CD8-positive, alpha-beta memory T cell (primary cell): ENCODE measurements at places on chromosomes 2 and 18.

DNA sequence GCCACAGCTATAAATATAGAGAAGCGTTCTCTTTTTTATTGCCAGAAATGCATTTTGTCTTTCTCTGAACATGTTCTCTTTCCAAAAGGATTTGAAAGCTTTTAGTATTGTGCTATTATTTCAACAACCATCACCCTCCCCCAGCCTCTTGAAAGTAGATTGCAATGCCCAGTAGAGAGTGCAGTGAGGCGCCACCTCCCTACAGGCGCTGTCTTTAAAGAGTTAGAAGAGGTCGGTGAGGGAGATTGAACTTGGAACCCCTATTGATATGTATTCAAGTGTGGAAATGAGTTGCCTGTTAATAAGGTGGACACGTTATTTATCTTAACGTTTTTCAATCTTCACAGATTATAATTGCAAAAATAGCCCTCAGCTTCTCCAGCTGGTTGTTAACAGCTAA is 360.3 kb downstream of the LRP1B start:
- DNase-seq = no peak

DNA sequence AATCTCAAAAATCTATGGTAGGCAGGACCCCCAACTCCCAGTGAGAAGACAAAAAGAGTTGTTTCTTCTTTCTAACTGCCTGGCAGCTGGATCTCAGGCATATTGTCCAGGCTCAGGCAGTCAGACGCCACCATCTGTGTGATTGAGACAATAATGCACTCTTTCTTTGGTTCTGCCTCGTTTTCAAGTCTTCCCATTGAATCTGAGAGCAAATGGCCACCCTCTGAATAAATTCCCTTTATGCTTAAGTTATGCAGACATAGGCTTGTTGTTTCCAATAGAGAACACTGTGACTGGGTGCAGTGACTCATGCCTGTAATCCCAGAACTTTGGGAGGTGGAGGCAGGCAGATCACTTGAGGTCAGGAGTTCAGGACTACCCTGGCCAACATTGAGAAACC is 15.3 kb upstream of the CD207 start:
- DNase-seq = no peak

DNA sequence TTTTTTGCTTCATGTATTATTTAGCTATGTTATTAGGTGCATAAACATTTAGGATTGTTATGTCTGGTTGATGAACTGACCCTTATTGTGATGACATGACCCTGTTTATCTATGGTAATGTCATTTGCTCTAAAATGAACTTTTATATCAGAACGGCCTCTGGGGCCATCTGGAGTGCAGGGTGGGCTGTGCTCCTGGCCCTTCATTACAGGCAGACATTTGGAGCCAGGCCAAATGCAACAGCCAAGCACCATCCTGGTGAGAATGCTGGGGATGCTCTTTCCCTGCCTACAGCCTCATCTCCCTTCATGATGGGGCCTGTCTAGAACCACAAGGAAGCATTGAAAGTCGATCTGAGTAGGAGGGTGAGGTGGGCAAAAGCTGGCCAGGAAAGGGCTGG is 38.0 kb downstream of the HJURP start:
- DNase-seq = no peak

DNA sequence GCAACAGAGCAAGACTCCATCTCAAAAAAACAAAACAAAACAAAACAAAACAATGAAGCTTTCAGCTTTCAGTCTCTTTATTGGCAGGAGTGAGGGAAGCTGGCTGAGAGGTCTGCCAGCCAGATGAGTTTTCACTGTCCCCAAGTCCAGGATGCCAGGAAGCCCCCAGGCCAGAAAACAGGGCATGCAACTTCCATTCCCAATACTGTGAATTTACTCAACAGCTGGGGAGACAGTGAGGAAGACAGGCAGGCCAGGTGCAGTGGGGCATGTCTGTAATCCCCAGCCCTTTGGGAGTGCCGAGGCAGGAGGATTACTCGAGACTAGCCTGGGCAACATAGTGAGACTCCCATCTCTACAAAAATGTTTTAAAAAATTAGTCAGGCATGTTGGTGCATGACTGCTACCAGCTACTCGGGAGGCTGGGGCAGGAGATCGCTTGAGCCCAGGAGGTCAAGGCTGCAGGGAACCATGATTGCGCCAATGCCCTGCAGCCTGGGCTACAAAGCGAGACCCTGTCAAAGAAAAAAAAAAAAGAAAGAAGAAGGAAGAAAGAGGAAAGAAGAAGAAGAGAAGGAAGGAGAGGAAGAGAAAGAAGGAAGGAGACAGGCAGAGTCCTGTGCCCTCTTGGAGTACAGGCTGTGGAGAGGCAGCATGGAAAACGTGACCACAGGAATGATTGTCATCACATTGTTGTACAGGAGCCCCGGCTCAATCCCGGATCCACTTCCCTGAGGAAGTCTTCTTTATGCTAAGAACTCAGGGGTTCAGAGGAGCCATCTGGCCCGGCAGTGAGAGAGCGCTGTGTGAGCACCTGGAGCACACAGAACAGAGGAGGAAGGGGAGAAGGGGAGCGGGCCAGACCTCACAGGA is 29.2 kb upstream of the POMC start:
- DNase-seq = no peak

- no peak for DNase-seq
These were observed 105.0 kb upstream of the SMAD7 start for GRCh38 chr18:49055754-49056172.

- no peak for DNase-seq
These were observed 18.7 kb downstream of the DCAF17 start for GRCh38 chr2:171452773-171453172.

GRCh38 chr2:200525882-200526651 is at the start of gene SGO2:
Gene SGO2, plus strand, starts transcription at chr2:200526207. Its CDS starts 6,769 bp downstream, at chr2:200532976.
- peak; percentile 93 for DNase-seq

DNA sequence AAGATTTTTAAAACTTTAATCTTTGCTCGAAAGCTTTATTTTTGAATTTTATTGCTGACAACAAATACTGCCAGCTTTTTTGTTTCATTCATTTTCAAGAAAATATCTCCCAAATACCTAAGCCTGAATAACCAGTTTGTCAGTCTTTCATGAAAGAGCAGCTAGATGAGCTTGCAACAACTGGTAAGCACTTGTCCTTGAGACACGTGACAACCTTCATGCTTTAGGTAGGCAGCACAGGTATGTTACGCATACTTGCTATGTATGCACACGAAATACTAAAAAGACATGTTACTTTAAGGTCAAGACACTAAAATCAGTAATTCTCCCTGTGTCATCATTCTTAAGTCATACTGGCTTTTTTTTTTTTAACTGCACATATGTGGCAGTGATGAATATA is 12.3 kb downstream of the CEBPZ start:
- no peak for DNase-seq

- DNase-seq = no peak
These were observed 74.1 kb downstream of the CABYR start for GRCh38 chr18:24212939-24213338.

DNA sequence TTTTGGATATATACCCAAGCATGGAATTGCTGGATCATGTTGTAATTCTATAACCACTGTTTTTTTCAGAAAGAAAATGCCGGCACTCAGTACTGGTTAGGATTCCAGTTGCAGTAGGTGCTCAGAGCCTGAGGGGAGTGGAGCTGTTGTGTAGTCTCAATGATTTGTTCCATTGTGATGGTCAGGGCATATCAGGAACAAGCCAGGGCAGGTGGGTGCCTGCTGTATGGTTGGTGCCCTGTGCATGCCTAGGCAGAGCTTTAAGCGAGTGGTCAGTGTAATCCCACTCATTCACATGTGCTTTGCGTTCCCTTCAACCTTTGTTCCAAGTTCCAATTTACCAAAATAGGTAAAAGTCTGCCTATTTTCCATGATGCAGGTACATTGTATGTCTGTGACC is 100.9 kb downstream of the FHOD3 start:
- no peak for DNase-seq

GRCh38 chr2:176100547-176101140 is 1.0 kb downstream of the HOXD12 start:
- no peak for DNase-seq

DNA sequence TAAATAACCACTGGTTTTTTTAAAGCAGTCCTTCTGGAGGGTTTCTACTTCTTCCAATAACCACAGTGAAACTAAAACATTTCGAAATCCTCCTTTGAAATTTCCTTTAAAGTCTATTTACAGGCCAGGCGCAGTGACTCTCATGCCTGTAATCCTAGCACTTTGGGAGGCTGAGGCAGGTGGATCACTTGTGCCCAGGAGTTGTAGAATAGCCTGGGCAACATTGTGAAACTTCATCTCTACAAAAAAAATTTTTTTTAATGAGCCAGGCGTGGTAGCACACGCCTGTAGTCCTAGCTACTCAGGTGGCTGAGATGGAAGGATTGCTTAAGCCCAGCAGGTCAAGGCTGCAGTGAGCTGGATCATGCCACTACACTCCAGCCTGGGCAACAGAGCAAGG is 15.2 kb downstream of the KIDINS220 start:
- no peak for DNase-seq

- DNase-seq = no peak
These were observed 134.5 kb downstream of the MEIS1 start for GRCh38 chr2:66569321-66569851.

GRCh38 chr2:74872389-74872836 is 38.5 kb downstream of the HK2 start:
- no peak for DNase-seq

GRCh38 chr2:135409436-135409835 is 121.6 kb downstream of the ZRANB3 start:
- DNase-seq = no peak

- no peak for DNase-seq
These were observed 10.9 kb upstream of the SLC4A3 start for GRCh38 chr2:219616550-219616949.

DNA sequence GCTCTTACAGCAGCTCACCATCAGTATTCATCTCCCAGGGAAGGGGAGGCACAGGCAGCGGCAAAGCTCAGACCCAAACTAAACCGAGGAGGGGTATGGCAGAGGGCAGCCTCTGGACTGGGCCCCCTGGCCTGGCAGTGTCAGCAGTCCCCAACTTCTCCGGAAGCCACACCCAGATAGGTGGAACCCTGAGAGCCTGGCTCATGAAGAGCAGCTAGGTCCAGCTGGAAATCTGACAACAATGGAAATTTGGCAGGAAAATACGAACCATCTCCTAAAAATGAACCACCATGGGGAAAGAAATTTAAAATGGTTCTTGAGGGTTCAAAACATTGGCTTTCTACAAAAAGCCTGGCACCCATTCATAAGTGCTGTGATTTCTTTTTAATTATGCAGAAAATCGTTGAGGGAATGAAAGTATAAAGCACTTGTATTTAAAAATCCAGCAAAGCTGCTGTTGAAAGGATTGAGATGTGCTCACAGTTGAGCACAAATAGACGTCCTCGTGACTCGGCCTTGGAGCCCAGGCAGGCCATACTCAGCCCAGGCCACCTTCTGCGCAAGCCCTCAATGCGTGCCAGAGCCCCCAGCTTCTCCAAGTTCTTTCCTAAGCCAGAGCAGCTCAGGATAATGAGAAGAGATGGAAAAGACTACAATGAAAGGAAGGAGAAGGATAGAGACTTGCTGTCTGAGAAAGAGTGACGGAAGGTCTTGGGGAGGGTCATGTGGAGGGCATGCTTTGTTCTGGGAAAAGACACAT is 93.0 kb downstream of the COL6A3 start:
- no peak for DNase-seq

GRCh38 chr2:211930331-211930730 is 608.3 kb downstream of the ERBB4 start:
- no peak for DNase-seq

GRCh38 chr2:155947069-155947468 is 385.5 kb downstream of the NR4A2 start:
- no peak for DNase-seq

DNA sequence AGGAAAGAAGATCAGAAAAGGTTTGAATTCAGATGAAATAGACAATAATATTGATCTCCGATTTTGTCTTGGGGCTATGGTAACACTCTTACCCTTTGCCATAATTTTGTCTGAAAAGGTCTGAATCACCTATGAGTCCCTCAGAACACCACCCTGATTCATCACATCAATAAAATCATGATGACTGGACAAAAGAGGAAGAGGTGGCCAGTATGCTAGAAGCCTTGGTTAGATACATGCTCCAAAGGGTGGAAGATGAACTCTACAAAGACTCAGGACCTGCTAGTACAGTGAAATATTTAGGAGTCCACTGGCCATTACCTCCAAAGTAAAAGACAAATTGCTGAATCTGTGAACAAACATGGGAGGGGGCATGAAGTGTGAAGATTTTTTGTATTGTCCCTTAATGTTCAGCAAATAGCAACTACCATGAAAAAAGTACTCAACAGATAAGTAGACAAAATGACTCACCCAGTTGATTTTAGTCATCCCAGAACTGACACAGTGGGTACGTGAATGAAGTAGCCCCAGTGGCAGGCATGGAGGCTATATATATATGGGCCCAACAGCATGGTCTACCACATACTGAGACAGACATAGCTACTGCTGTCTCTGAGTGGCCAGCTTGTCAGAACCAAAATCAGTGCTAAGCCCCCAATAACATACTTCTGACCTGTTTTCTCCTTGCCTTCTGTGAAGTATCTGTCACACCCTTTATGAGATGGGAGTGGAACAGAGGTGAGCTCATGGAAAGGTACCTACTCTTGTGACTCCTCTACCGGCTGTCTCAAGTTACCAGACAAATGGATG is 36.5 kb upstream of the GLS start:
- DNase-seq = no peak

GRCh38 chr2:124248386-124248785 is 223.3 kb downstream of the CNTNAP5 start:
- no peak for DNase-seq

GRCh38 chr2:215579809-215580208 is 143.9 kb upstream of the FN1 start:
- no peak for DNase-seq

- DNase-seq = no peak
These were observed 1390.5 kb upstream of the CELF4 start for GRCh38 chr18:38956068-38956467.

- no peak for DNase-seq
These were observed 145.6 kb downstream of the METTL4 start for GRCh38 chr18:2425426-2426317.

DNA sequence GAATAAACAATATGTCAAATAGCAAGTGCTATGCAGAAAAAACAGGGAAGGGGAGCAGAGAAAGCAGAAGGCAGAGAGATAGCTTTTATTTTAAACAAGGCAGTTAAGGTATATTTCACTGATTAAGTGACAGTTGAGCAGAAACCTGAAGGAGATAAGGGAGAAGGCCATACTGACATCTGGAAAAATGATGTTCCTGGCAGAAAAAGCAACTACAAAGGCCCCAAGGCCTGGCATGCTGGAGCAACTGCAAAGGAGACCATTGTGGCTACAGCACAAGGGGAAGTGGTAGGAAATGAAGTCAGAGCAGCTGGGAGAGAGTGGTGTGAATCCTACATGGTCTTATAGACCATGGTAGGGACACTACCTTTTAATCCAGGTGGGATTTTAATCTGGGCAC is 8.9 kb upstream of the PCBP1 start:
- no peak for DNase-seq

- no peak for DNase-seq
These were observed 209.8 kb downstream of the CELF4 start for GRCh38 chr18:37355772-37356171.

GRCh38 chr2:152600697-152601096 is 116.6 kb downstream of the PRPF40A start:
- no peak for DNase-seq

DNA sequence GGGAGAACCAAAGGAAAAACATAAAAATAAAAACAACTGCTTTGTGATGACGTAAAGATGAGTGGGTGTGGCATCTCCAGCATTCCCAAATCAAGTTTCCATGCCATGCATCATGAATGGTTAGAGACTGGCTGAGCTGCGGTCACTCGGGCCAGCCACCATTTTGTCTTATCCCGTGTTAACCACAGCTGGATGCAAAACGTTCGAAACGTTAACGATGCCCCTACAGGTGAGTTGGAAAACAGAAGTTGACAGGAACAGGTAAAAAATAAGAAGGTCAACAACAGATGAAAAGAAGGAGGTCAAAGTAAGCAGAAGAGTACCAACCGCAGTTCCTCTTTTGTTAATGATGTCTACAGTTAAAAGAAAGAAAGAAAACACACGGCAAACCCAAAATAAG is 411.1 kb downstream of the NRXN1 start:
- no peak for DNase-seq
